Thymus (tissue), 14 donors: ENCODE measurements at places on chromosomes 6 and 20. TPM values are rescaled to one million over a fixed set of nuclear protein-coding genes. Genes with fewer than 3 reads are reported as not detected.

ADGRF5 gene
- 4.2 TPM for total RNA-seq

GLP1R gene
- under 0.01 TPM for total RNA-seq

SNX21 gene
- total RNA-seq, result 3.0 TPM

CCM2L gene
- 0.76 TPM for total RNA-seq

HTR1E gene
- total RNA-seq, result not detected

SASH1 gene
- total RNA-seq, result 3.7 TPM
